GM12892 (cell line): ENCODE measurements at places on chromosomes 3 and 15.

DNA sequence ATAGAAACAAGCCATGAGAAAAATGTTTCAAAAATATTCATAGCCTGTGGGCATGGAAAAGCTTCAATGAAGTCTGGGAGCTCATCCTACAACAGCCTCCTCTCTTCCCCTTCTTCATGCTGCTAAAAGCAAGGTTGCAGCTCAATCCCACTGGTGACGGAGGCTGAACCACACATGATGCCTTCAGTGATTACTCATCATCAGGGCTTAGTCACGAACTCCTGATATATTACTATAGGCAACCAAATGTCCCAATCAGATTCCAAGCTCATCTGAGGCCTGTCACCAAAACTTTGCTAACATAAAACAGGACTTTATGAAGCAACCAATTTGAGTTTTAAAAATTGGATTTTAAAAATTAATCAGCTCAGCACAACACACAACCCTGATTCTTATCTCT is 24.0 kb upstream of the SLC24A5 start:
- no peak for DNase-seq

- DNase-seq = no peak
Measured at GRCh38 chr3:123432832-123433523, 15.9 kb downstream of the ADCY5 start.

DNA sequence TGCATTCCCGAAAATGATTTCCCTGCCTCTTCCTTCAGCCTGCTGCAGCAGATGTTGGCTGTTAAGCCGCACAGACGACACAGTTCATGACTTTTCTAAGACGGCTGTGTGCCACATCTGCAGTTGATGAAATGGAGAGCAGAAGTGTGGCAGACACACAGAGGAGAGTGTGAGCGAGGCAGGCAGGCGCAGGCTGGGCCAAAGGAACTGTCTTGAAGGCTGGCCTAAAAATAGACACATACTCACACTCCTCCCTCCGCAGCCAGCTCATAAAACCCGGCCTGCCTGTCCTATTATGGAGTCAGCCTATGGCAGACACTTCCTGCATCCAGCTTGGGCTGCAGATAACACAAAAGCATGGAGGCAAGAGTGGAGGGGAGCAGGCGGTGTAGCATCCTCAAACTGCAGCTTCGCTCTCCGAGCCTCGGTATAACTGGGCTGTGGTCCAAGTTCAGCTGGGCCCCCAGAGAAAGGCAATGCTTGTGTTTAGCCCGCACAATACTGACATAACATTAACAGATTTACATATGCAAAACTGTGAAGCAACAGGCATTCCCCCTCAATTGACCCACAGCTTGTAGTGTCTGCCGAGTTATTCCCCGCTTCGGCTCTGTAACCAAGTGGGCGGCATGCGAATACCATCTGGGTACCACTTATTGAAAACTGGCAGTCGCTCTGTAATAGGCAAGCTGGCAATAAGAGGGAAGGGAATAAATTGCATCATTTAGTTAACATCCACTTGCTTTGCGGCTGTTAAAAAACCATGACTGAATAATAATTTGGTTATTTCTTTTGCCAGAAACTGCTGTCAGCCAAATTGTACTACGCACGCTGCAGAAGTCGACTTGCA is 40.8 kb downstream of the FOXP1 start:
- DNase-seq = no peak

DNA sequence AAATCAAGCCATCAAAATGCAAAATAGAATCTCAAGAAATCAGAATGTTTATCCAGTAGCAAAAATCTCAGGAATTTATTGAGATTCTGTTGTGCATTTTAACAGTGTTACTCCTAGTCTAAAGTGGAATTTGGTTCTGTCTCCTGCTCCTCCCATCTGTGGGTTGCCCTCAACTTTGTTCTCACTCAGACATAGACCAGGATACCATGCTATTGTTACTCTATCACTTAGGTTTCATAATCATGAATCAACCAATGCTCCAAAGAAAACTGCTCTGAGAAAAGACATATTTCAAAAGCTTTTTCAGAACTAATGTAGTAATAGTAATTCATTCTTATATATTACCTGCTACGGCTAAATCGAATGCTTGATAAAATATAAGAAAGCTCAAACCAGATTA is 274.7 kb downstream of the RBMS3 start:
- no peak for DNase-seq

GRCh38 chr15:48006031-48006511 is 114.7 kb upstream of the SLC24A5 start:
- no peak for DNase-seq

DNA sequence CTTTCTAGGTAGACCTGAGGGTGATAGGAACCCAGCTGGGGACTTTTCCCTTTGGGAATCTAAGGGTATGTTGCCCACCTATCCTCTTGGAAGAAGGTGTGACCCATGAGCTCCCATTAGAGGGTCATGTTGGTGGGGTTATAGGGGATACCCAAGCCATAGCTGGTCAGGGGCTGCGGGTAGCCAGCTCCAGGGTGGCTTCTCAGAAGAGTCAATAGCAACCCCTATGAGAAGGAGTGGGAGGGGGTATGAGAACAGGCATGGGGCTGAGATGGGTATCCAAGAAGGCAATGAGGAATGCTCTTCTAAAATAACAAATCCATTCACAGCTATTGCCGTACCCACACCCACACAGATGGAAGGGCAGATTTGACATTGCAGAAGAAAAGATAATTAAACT is 217.8 kb downstream of the UACA start:
- no peak for DNase-seq

GRCh38 chr3:88824666-88825564 is 282.5 kb upstream of the EPHA3 start:
- DNase-seq = no peak

- DNase-seq = no peak
Measured at GRCh38 chr3:172918165-172918564, 167.6 kb downstream of the ECT2 start.

DNA sequence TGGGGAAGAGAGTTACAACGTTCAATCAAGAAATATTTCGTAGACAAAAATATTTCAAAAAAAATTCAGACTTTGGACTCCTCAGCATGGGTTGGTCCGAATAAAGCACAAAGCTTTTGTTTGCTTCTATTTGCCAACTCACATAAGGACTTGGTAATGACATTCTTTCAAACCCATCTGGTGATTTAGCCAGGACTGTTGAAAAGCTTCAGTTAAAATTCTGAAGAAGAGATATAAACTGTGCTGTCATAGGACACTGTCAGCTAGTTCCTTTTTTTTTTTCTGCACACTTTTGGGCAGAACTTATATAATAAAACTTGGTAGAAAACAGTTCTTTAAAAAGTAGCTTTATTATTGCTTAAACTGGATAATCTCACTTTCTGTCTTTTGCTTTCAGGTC is 660.8 kb upstream of the SGO1 start:
- no peak for DNase-seq

DNA sequence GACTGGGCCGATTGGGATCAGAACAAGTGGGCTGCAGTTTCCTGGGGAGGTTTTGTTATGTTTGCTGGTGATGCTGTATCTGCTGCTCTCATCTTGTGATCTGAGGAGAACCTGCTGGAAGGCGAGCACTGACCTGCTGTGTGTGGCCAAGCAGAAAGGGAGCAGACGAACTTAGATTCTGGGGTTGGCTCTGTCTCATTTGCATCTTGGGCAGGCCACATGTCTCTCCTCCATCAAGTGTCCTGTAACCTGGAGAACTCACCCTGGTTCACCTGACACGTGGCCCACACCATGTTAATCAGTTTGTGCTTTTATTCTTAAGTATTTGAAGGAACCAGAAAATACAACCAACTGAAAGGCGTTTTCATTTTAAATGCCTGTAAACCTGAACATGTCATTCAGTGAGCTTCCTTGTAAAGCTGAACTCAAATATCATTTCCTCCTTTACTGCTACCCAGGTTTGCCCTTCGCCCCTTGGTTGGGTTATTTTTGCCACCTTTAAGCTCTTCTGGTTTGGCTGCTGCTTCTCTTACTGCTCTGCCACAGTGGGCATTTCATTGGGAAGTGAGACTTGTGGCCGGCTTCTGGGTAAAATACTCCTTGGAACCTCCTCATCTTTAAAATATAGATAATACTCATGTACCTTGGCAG is 33.5 kb upstream of the TRAK1 start:
- no peak for DNase-seq

DNA sequence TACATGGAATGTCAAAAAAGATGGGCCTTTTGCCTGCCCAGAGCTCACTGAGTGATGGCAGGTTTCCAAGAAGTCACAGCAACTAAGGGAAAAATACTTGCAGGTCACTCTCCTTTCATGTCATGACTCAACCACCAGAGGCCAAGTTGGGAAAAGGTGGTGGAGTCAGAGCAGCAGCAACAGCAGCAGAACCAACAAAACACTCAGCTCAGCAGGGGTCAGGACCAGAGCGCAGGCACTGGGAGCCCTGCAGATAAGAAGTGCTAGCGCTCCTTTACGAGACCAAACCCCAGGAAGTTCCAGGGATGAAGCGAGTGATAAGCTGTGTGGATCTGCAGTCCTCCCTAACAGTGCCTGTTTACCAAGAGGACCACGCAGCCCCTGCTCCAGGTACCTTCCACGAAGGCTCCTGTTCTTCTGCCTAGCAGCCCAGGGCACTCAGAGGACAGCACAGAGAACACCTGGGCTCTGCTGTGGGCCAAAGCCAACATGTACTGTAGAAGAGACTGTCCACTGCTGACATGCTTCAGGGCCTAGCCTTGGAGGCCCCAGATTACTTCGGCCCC is 26.0 kb downstream of the POC1A start:
- DNase-seq = no peak

DNA sequence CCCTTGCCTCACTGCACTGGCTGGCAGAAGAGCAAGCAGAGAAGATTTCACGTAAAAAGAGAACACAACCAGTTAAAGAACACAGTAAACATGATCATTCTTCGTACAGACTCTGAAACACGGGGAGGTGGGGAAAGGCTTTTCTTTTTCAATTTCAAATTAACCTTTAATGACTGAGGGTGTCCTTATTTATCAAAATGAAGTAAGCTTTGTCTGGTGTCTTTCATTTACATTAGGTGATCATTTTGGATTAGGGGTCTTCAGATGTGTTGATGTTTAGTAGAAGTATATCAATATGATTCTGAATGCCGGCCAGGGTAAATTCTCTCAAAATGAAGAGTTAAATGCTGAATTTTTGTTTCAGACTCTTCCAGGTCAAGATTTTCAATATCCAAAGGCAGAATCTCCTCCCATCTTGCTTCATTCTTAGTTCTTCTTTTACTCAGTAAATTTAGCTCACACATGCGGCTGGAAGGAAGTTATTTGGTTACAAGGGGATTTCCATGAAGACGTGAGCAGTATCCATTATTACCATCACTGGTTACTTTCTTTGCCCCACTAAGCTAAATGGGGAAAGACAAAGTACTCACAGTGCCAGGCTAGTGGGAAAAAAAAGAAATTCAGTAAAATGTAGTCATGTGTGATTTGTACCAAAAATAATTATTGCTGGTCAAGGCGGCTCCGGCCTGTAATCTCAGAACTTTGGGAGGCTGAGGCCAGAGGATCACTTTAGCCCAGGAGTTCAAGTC is 272.2 kb upstream of the NR2F2 start:
- no peak for DNase-seq

- no peak for DNase-seq
Measured at GRCh38 chr3:36259580-36259979, 120.7 kb upstream of the STAC start.

GRCh38 chr3:107082527-107082926 is 294.7 kb upstream of the CCDC54 start:
- DNase-seq = no peak

GRCh38 chr15:99414755-99415731 is 150.7 kb upstream of the MEF2A start:
- DNase-seq = no peak

DNA sequence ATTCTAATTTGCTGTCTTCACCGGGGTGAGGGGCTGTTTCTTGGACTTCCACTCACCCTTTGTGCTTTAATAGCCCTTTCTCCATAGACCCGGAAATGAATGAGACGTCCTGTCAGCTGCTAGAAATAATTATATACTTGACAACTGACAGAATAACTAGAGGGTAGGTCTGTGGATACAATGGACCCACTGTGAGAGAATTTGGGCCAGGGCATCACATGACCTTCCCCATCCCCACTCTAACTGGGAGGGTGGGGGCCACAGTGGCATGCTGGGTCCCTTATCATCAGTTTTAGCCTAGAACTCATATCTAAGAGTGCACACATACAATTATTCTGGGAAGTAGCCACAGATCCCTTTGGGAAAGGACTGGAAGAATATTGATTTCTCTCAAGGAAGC is 25.9 kb upstream of the MINAR1 start:
- DNase-seq = no peak

GRCh38 chr15:49290191-49290590 is 120.1 kb downstream of the GALK2 start:
- no peak for DNase-seq

GRCh38 chr3:65712140-65712539 is 326.6 kb downstream of the MAGI1 start:
- DNase-seq = no peak

GRCh38 chr3:16508591-16508995 is 4.9 kb downstream of the RFTN1 start:
- no peak for DNase-seq

GRCh38 chr3:194148383-194148782 is 12.4 kb downstream of the HES1 start:
- DNase-seq = no peak

- DNase-seq = no peak
Measured at GRCh38 chr3:52688266-52688665, 2.4 kb downstream of the GNL3 start.

GRCh38 chr3:58106640-58107039 is 98.4 kb downstream of the FLNB start:
- DNase-seq = no peak

DNA sequence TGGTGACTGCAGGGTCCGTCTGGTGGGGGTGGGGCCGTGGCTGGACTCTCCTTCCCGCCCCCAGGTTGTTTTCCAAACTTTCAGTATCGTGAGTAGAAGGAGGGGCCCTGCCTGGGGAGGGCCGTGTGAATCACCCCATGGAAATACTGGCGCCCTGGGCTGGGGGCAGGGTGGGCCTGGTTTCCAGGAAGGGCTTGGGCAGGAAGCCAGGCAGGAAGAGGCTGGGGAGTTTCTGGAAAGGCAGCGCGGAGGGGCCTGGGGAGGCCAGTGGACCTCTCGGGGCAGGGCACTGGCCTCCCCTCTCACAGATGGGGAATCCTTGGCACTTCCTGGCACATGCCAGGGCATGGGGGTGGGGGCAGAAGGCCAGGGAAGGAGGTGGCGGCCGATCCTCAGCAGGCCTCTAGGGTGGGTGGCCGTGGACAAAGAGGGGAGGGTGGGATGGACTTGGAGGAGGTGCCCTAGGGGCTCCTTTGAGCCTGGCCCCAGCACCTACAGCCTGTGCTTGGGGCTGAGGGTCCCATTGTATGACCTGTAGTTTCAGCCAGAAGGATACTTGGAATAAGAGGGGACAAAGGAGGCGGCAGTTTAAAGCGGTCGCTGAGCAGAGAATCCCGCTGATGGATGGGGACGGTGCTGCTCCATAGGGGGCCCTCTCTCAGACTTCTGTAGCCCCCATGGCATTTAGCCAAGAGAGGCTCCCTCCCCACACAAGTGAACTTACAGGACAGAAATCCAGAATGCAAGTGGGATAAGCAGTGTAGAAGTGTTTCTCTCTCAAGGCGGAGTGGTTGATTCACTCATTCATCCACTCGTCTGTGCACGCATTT is 56.5 kb upstream of the GATA2 start:
- no peak for DNase-seq
